Fibroblast of the aortic adventitia (primary cell): ENCODE measurements at places on chromosomes 11 and 22. TPM values are rescaled to one million over a fixed set of nuclear protein-coding genes. Genes with fewer than 3 reads are reported as not detected.

Gene PHOX2A
- total RNA-seq = not detected in 2 replicates

Gene TIMP3
- total RNA-seq = 153 and 329 TPM in 2 replicates

Gene RAB6A
- total RNA-seq = 68.4 and 158 TPM in 2 replicates

Gene LSP1
- 18.7 and 40.2 TPM in 2 replicates for total RNA-seq

Gene GRIK4
- not detected in 2 replicates for total RNA-seq

Gene USP2
- total RNA-seq = 0.36 TPM in 1 of 2 replicates, not detected in the other

Gene NNMT
- total RNA-seq = 178 and 2,246 TPM in 2 replicates
